ENCODE measurements at places on chromosomes 5 and 9.
A peak's percentile ranks its signal among the peaks of the same experiment; 100 is the strongest.

DNA sequence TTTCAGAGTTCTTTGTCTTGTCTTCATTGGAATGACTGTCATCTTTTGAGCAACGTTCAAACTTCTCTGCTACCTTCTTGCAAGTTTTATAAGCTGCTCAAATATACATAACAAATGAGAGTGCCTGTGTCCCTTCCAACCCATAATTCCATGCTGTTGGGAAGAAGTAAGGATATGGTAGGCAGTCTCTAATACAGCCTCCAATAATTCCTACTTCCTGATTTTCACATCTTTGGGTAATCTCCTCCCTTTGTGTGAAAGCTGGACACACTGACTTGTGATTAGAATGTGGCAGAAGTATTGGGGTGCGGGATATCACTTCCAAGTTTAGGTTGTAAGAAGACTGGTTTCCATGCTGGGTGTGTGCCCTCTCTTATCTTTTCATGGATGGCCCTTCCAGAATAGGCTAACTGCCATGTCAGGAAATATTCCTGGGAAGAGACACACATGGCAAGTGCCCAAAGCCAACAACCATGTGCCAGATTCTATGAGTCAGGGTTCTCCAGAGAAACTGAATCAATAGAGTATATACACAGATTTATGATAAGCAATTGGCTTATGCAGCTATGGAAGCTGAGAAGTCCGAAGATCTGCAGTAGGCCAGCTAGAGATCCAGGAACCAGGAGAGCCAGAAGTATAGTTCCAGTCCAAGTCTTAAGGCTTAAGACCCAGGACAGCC is 531.3 kb downstream of the NTRK2 start:
- DNase-seq: peak; percentile 73

GRCh38 chr9:107536462-107536861 is 46.9 kb upstream of the KLF4 start:
- DNase-seq: no peak

GRCh38 chr5:60023255-60023654 is 129.7 kb upstream of the PDE4D start:
- DNase-seq: no peak

DNA sequence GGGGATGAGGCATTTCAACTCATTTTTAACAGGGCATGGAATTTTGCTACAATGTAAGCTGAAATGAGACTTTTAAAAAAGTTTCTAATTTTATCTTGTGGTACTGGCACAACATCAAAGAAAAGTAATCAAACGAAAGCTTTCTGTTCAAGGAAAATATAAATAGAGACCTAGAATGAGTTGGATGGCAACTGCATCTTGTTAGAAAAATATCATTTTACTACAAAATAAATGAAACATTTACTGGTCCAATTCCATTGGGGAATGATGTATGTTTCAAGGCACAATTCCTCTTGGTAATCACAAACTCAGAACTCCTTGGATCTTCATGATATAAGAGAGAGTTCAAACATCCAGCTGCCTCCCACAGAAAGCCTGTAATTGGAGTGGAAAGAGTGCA is 102.8 kb downstream of the HMHB1 start:
- no peak for DNase-seq

GRCh38 chr9:31470051-31470450 is 914.4 kb upstream of the ACO1 start:
- no peak for DNase-seq

- no peak for DNase-seq
Observed at GRCh38 chr5:64838376-64838775, 69.6 kb downstream of the CWC27 start.

DNA sequence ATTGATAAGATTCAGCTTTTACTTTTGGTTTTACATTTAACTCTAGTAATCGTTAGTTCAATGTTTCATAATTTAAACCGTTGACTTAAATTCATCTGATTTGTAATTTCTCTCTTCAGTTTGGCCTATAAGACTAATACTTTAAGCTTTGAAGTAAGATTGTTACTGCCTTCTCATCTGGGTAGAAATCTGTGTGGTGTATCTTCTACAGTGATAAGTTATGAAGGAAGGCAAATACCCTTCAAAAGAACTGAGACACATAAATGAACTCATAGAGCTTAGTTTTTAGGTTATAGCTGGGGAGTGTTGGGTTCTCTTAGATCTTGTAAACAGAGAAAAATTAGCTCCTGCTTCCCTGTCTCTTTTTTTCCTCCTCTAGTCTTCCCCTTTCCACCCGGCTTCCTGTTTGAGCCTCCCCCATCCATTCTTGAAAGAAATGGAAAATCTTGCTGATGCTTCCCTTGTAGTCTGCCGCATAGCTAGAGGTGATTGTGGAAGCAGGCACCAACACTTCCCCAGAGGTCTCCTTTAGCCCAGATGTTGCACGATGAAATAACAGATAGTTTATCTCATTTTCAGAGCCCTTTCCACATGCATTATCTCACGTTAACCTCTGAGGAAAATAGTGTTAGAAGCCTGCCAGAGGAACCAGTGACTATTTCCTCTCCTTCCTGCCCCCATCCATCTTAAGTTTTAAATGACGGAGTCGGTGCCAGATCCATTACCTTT is 2.0 kb upstream of the F2RL2 start:
- no peak for DNase-seq

- DNase-seq: no peak
Observed at GRCh38 chr5:168481330-168481788, 4.9 kb upstream of the RARS1 start.

DNA sequence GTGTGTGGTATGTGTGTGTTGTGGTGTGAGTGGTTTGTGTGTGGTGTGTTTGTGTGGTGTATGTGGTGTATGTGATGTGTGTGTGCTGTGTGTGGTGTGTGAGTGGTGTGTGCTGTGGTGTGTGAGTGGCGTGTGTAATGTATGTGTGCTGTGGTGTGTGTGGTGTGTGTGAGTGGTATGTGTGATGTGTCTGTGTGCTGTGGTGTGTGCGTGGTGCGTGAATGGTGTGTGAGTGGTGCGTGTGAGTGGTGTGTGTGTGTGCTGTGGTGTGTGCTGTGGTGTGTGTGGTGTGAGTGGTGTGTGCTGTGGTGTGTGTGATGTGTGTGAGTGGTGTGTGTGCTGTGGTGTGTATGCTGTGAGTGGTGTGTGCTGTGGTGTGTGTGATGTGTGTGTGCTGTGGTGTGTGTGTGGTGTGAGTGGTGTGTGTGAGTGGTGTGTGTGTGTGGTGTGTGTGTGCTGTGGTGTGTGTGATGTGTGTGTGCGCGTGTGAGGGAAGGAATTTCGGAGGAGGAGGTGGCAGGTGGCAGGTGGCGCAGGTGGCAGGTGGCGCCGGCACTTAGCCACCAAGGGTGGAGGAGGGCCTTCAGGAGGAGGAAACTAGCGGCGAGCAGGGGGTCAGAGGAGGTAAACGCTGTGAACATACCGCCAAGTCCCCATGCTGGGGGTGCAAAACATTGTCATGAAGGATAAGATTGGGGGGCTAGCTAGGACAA is 191.8 kb downstream of the MELK start:
- DNase-seq: peak; percentile 33

- DNase-seq: peak; percentile 43
Observed at GRCh38 chr9:88280816-88281382, 107.3 kb upstream of the SPIN1 start.
